NCI-H1092 treated with DMSO at 0.1 percent for 48 hours (cell line): ENCODE measurements at places on chromosomes 3 and 15.

DNA sequence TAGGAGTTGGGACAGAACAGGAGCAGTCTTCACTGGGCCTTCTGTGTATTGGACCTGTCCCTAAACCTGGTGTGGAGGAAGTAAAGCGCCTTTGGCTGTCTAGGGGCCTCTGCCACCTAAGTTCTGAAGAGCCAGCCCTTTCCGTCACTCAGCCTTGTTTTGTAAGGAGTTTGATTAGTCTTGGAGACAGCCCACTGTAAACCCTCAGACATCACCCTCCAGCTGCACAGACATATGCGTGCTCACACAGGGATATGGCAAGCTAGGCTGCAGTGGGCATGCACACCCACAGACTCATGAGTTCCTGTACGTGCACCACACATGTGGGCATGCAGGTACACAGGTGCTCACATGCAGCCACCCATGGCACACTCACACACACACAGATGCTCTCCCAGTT lies 5.2 kb downstream of the PRKCD start:
- no peak for DNase-seq

GRCh38 chr3:9135930-9136525 lies 113.4 kb downstream of the SRGAP3 start:
- DNase-seq: peak; percentile 29

DNA sequence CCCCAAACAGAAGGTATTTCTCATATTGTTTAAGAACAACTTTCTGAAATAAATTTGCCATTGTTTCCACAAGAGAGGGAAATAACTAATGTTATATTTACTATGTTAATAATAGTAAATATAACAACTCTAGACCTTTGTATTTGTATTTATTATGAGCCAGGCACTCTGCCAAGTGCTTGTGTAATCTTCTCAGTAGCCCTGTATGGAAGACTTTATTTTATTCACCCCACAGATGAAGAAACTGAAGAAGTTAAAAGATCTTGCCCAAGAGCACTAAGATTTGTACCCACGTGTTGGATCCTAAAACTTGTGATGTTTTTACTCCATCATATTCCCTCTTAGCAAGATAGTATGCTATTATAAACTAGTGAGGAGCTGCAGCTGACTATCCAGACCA lies 12.0 kb upstream of the GNB4 start:
- no peak for DNase-seq

GRCh38 chr15:68553994-68554720 lies 24.6 kb upstream of the CORO2B start:
- peak; percentile 39 for DNase-seq

GRCh38 chr3:148772835-148773234 lies 54.8 kb upstream of the CPB1 start:
- DNase-seq: no peak

GRCh38 chr15:52523192-52523591 lies 5.5 kb downstream of the MYO5A start:
- no peak for DNase-seq

DNA sequence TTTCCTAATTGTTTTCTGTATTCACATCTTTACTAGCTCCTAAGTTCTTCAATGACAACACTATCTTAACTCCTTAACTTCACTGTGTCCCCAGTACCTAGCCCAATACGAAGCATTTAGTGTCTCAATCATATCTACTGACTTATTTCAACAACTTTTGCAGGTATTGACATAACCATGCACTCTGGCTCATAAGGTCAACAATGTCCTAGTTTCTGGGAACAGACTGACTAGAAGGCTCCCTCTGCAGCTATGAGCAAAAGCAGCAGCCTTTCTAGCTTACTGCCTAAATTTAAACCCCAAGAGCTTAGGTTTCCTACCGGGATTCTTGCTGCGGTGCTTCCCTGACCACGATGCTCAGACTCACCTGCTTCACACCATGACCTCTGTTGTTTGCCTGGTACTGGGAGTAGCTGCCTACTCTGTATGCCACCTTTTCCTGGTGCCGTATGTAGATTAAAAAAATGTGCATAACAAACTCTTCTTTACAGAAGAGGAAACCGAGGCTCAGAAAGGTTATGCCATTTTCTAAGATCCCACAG lies 767.7 kb downstream of the TUSC7 start:
- DNase-seq: no peak

DNA sequence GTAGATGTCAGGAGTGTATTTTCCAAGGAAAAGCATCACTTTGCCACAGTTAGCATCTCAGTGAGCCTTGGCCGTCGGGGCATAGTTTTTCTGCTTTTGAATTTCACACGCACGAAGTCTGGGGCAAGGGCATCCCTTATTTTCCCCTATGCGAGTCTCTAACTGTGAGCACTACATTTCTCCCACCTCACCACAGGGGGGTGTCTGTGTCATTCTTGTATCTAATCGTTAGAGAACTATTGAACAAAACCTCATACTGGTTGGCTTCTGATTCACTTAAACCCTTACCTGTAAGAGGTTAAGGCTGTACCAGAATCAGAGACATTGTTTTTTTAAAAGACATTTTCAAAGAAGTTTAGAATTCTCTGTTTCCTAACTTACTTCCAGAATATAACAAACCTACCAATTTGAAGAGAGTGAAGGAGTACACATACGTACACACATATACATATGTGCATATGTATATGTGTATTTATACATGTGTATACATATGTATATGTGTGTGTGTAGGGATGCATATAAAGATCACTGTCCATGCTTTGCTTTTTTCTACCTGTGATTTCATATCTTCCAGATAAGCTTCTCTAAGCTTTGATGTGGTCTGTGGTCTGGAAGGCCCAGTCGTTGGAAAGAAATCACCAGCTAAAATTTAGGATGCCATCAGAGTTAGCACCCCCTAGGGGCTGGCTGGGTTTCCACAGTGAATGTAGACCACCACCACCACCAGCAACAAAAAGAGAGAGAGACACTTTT lies 49.4 kb downstream of the MYZAP start:
- peak; percentile 16 for DNase-seq

DNA sequence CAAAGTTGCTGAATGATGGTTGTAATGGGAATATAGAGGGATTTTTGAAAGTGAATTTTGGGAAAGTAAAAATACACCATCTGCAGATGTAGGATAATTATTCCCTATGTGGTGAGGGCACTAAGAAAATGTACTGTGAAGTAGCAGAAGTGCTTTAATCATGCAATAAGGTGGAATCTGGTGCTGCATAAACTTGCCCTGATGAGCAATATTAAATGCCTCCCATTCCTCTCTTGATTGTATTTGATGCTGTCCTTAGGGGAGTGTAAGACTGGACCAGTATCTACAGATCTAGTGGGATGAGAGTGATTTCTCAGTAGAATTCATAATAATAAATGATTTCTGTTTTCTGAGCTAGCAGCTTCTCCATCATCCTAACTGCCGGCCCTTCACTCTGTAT lies 47.7 kb upstream of the ATP2C1 start:
- DNase-seq: no peak

GRCh38 chr15:71893691-71894090 lies 83.3 kb downstream of the NR2E3 start:
- no peak for DNase-seq

DNA sequence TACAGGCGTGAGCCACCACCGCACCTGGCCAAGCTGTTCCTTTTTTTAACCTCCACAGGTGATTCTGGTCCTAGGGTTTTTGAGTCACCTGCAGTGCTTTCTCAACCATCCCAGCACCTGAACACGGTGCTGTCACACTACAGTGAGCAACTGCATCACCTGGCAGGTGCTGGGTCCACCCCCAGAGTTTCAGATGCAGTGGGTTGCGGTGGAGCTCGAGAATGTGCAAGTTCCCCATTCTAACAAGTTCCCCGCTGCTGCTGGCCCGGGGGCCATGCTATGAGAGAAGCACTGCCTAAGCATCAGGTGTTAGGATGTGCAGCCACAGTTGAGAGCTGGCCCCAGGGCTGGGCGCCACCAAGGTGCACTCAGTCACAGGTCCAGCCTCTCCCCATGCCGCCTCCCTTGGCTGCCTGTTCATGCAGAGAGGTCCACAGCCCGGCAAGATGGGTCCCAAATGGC lies 18.0 kb downstream of the ISG20 start:
- no peak for DNase-seq

GRCh38 chr3:46748170-46748569 lies 30.5 kb upstream of the PRSS50 start:
- DNase-seq: no peak

DNA sequence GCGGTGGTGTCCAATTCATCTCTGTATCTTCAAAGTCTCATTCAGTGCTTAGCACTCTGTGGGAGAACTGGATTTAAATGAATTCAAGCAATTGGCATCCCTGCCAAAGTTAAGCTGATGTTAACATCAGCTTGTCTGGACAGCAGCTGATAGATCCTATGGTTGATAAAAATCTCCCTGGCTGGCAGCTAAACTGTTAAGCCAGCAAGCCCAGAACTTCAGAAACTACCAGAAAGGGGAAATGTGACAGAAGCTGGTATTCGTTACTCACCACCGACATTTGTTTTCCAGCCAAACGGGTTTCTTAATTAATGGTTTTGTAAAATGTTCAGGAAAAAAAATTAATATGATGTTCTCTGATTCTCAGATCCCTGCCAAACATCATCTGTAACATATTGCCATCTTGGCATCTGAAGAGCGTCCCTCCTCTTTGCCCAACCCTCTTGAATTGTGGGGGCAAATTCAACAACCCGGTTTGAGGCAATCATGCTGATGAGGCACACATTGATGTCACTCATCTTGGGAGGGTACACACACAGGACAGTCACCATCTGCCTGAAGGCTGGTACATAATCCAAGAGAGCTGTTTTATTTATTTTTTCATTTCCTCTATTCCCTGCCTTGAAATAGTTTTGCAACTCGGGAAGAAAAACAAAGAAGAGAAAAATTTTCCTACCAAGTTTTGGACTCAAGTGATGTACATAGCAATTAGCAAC lies 76.3 kb upstream of the ABHD17C start:
- DNase-seq: no peak

- DNase-seq: no peak
Observed at GRCh38 chr15:35696767-35697231, 150.8 kb upstream of the DPH6 start.

- peak; percentile 1 for DNase-seq
Observed at GRCh38 chr3:40782111-40782721, 257.5 kb downstream of the ZNF621 start.

DNA sequence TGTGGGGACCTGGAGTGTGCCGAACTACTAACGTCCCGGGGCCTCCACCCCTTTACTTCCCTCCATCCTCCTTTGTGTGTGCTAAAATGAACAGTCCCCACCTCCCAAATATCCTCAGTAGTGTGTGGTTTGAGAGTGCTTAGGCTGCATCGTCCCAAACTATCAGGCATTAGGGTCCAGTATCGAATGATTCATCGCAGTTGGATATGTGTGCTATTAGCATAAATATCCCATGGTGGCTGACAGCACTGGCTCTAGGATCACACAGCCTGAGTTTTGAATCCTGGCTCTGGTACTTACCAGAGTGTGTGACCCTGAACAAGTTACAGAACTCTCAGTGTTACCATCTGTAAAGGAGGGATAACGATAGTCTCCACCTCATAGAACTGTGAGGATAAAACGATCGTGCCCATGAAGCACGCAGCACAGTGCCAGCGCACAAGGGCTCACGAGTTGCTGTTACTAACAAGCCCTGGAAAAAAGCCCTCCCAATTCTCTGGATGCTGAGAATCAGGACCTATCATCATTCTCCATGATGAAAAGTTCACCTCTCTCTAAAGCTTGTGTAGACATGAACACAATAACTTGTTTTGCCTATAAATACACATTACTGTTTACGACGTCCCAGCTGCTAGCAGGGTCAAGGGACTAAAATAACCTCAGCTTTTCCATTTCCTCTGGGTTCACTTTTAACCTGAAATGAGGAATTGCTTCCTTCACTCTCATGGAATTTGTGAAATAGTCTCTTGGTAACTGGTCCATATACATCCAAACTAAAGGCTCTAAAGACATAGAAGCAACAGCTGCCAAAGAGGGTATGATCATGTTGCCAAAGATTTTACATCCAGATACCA lies 51.0 kb downstream of the VGLL4 start:
- DNase-seq: no peak

DNA sequence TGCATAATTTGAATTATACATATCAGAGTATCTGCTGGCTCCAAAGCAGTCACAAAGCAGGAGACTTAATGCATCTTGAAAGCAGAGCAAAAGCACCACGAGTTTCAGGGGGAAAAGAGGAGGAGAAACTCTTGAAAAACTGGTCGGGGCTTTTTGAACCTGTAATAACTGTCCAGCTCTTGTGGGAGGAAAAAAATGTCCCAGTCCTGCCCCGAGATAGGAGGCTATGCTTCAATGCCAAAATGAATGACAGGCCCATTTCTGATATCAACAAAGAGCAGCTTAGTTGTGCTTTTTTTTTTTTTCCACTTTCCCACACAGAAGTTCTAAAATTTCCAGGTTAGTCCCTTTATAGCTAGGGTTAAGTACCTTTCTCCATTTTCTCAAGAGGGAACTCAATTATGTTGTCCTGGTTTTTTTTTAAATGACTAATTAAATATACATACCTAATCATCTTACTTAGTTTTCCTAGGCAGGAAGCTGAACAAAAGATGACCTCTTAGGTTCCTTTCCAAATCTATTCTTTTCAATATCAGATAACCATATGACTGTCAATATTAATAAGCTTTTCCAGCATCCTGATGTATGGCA lies 120.2 kb downstream of the TFDP2 start:
- peak; percentile 15 for DNase-seq

GRCh38 chr15:40843885-40844695 lies at the start of gene SPINT1:
SPINT1 (plus strand) TSS chr15:40844048; CDS start chr15:40844555, 507 bp downstream.
- DNase-seq: no peak

DNA sequence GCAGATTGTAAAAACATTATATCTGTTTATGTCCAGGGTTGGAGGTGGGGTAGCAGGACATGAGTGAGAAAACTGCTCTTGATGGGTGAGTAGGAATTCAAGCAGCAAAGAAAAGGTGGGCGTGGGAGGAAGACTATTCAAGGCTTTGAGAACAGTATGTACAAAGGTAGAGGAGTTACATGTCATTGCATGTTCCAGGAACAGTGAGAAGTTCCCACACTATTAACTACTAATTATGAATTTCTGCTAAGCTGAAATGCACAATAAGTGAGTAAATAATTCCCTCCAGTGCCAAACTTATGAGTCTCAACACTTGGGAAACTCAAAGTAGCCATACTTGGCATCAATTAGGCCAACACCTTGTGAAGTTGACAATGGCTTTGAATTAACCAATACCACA lies 80.1 kb downstream of the SRGAP3 start:
- DNase-seq: no peak

- DNase-seq: no peak
Observed at GRCh38 chr3:54040476-54040875, 81.9 kb upstream of the CACNA2D3 start.

DNA sequence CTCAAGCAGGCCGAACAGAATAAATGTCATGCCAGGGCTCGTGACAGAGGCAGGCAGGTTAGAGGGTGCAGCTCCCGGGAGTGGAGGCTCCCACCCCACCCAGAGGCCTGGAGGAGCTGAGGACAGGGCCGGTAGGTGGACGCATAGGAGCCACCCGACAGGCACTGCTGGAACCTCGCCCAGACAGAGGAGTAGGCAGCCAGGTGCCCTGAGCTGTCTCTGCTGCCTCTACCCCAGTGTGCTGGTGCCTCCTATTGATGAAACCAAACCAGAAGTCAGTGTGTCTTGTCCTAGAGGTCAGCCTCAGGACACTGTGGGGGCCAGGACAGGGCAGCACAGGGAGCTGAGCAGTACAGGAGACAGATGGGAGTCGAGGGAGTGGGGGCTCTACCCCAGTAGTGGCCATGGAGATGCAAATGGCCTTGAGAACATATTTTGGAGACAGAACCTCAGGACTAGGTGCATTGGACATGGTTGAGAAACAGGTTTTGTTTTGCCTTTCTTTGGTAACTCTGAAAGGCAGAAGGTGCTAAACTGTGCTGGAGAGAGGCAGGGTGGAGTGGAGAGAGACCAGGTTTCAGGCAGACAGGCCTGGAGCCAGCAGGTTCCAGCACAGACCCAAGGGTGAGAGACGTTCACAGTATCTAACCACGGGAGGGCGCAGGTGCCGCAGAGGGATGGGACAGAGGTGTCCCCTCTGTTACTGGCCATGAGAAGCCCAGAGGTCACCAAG lies 15.4 kb upstream of the KLF15 start:
- DNase-seq: no peak
